ENCODE measurements at places on chromosomes 13 and 19. TPM values are rescaled to one million over a fixed set of nuclear protein-coding genes. Genes with fewer than 3 reads are reported as not detected.

The ZNF665 gene
- total RNA-seq, result 8.2 TPM

The SHISA7 gene
- total RNA-seq, result 0.59 TPM

The MAP3K10 gene
- 30.3 TPM for total RNA-seq

The HAUS5 gene
- 55.9 TPM for total RNA-seq

The TTC9B gene
- 1.7 TPM for total RNA-seq

The NFILZ gene
- not detected for total RNA-seq

The GRIK5 gene
- 3.8 TPM for total RNA-seq

The ATP1A3 gene
- 22.9 TPM for total RNA-seq

The SERTM1 gene
- total RNA-seq, result not detected

GRCh38 chr13:33251131-33251661 is 34.4 kb downstream of the STARD13 start:
- no peak for DNase-seq

DNA sequence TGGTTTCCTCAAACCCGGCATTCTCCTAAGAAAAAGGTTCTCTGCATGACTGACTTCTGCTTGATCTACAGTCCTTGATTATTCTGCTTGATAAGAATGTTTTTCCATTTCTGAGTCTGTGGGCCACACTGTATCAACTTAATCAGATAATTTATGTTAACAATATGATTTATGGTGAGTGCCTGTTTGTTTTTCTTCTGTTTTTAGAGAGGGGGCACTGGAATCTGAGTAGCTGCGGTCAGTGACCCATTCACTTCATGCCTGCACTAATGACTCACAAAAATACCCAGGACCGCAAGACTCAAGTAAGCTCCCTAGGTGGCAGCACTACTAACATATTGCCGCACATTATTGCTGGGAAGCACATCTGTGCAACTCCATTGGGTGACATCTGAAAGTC is 542.3 kb upstream of the ATXN8OS start:
- DNase-seq, result no peak

- DNase-seq, result no peak
These were observed 18.1 kb downstream of the ARHGEF18 start for GRCh38 chr19:7366701-7367420.

- DNase-seq, result no peak
These were observed 3.7 kb downstream of the POLD1 start for GRCh38 chr19:50387868-50388245.

DNA sequence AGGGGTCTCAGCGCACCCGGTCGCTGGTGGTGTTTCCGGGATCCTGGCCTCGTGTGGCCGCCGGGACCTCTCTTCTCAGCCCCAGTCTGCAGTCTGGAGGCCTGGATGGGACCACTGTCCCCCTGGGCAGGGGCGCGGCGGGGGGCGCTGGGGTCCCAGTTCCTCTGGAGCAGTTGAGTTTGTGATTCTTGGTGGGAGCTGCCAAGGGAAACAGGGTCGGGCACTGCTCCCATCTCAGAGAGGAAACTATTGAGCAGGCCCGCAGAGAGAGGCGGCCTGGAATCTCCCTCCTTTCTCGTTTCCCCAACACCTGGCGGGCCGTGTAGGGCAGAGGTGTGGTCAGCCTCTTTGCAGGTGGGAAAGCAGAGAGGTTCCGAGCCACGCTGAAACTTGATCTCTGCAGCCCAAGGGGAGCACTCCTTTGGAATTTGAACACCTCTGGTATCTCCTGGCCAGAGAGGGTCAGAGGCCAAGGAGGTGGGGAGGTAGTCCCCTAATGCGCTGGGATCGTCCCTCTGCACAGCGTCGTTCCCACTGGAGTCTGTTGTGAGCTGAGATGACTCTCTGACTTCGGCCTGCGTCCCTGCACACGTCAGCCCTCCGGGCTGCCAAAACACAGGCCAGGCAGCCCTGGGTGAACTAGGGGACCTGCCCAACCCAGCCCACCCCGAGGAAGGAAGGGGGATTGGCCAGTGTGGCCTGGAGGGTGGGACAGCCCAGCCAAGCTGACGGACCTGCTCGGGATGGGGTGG is 741 bp downstream of the PLEKHF1 start:
- DNase-seq, result no peak

GRCh38 chr19:38402623-38402966 is 298 bp upstream of the FAM98C start:
- no peak for DNase-seq

- no peak for DNase-seq
These were observed 23.4 kb upstream of the ZNF561 start for GRCh38 chr19:9644472-9644871.

GRCh38 chr13:89966524-89966923 is 1381.0 kb upstream of the MIR17HG start:
- DNase-seq, result no peak

DNA sequence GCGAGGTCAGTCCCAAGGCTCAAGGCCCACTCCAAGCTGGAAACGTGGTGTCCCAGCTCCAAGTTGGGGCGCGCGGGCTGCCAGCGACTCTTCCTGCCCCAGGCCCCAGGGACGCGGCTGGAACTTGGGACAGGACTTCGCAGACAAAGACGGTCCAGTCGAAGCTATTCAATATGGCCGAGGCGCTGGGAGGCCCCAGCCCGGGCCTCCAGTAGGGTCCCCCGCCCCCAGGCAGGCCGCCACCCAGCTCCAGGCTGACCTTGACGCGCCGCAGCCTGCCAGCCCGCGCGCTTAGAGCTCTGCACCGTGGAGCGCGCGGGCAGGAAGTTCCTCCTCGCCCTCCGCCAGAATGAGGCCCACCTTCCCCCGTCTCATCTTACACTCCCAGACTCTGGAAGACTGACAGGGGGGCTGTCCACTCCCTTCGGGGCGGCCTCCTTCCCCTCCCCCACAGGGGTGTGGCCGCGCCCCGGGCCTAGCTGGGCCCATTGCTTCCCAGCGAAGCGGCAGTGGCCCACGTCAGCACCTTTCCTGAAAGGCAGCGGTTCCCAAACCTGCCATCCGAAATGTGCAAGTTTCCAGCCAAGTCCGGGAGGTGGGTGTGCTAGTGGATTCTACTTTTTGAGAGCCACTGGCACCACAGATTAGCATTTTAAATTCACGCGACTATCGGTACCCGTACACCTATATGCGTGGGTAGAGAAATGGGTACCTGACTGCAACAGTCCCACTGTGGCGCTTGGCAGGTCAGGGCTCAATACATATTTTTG is at the start of gene CCDC8:
TSS of gene CCDC8 (minus strand) at position 303 of the 770 bp plus-strand sequence. CDS start 754 bp downstream, outside the sequence.
- DNase-seq, result peak; percentile 78

DNA sequence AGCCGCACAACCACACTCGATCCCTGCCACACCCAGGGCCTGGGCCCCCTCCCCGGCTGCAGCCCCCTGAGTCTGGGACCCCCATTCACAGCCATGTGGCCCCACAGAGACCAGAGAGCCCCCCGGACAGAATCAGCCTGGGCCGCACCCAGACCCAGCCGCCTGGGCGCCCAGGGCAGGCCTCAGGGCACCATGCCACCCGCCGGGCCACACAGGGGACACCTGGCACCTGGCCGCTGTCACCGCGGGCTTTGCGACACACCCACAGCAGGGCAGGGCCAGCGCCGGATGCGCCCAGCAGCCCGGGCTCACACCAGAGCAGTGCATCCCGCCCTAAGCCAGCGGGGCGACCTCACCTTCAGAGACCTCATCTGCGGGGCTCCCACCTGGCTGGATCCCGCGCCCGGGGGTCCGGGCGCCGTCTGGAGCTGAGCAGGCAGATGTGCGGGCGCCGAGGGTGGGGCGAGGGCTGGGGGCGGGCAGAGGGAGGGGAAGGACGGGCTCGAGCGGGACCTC is 443 bp downstream of the TBXA2R start:
- DNase-seq, result no peak

DNA sequence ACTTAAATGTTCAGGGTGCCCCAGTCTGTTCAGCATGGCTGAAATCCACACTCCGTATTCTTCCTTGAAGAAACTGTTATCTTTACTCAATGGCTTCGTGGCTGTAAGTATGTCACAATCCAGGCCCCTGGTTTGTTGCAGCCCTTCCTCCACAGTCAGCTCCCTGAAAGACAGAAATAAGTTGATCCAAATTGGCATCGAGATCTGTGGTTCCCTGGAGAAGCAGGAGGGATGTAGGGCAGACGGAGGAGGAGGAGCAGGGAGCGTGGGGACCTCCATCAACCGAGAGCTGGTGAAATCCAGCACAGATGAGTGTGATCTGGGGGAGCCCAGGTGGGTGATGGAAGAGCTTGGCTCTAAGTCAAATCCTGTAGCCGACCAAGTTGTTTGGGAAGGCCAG is 304 bp downstream of the TSPAN16 start:
- DNase-seq, result no peak

DNA sequence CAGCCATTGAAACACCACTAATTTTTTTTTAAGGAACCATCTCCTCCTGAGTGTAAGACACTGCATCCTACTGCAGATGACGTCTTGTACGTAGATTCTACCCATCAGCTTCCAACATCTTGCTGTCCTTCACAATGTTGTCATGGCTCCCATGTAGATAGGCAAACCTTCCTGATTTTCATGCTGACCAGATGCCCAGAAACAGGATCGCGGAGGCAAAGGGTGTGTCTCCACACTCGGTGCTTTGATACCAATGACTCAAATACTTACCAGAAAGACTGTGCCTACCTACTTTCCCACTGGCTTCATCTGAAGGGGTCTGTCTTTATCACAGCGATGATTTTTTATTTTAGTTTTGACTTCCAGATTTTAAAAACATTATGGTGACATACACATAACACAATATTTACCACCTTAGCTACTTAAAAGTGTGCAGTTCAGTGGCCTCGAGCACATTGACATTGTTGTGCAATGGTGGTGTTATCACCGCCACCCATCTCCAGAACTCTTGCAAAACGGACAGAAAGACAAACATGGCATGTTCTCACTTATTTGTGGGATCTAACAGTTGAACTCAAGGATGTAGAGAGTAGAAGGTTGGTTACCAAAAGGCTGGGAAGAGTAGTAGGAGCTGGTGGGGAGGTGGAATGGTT is 94.0 kb upstream of the PEG3 start:
- no peak for DNase-seq

DNA sequence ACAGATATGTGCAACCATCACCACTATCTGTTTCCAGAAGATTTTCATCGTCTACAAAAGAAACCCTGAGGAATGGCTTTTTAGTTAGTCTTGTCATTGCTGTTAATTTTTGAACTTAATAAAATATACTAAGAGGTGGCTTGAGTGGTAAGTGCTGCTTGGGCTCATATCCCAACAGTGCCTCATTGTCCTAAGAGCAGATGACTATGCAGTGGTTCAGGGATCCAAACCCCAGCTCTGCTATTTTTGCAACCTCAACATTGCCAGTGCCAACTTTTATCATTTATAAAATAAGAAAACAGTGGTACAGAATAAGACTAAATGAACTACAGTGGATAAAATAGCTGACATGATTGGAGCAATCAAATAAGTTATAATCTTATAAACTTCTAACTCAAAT is 123.2 kb upstream of the SLC7A1 start:
- DNase-seq, result no peak

GRCh38 chr13:59016250-59016649 is 1147.5 kb downstream of the DIAPH3 start:
- no peak for DNase-seq

GRCh38 chr19:991174-991931 is 7.2 kb downstream of the WDR18 start:
- no peak for DNase-seq

DNA sequence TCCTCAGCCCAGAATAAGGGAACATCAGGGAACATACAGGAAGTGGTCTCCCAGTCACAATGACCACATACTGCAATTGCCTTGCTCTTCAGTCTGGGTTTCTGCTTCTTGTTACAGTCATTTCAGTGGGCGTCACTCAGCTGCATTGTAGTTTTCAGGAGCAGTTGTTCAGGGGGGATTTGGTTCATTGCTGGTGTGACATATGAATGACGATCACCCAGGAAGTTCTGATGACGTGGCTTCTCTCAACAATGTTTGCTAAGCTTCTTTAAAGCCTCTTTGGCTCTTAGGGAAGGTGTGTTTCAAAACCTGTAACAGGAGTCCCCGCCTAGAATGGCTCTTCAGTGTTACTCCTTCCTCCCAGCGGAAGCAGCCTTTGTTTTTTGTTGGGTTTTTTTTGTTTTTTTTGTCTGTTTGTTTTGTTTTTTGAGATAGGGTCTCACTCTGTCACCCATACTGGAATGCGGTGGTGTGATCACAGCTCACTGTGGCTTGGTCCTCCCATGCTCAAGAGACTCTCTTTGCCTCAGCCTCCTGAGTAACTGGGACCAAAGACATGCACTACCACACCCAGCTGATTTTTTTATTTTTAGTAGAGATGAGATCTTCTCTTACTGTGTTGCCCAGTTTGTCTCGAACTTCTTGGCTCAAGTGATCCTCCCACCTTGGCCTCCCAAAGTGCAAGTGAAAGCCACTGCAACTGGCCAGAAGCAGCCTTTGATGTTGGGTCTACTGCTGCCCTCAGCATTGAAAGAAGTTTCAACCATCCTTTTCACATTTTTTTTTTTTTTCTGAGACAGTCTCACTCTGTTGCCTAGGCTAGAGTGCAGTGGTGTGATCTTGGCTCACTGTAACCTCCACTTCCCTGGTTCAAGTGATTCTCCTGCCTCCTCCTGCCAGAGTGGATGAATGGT is 1.4 kb upstream of the SCEL start:
- DNase-seq, result no peak

- DNase-seq, result no peak
These were observed 23.1 kb downstream of the EPSTI1 start for GRCh38 chr13:42968906-42969305.

DNA sequence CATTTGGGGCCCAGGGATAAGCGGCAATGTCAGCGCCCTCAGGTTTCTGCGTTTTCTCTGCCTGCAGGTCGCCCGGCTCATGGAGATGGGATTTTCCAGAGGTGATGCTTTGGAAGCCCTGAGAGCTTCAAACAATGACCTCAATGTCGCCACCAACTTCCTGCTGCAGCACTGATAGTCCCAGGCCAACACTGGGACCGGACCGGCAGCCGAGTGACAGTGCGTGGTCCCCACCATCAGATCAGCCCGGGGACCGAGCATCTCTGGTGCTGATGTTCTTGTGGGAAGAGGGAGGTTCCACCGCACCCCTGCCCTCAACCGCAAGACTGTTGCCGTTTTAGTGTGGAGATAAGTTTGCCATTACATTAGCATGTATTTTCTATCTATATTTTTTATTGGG is 78.0 kb upstream of the GPR183 start:
- no peak for DNase-seq

GRCh38 chr19:11041966-11042627 is 47.2 kb upstream of the LDLR start:
- no peak for DNase-seq

Data from neural crest cell (in vitro differentiated cells).